Suppressor macrophage treated with lipopolysaccharide for 1 hour (primary cell): ENCODE measurements at places on chromosomes 13 and 19.

- no peak for DNase-seq
These were observed 97.7 kb upstream of the DOCK9 start for GRCh38 chr13:99075268-99076191.

- DNase-seq = no peak
These were observed 59.0 kb downstream of the CCDC70 start for GRCh38 chr13:51920786-51921185.

- DNase-seq = peak; percentile 35
These were observed 98.8 kb downstream of the EPSTI1 start for GRCh38 chr13:42893214-42893671.

DNA sequence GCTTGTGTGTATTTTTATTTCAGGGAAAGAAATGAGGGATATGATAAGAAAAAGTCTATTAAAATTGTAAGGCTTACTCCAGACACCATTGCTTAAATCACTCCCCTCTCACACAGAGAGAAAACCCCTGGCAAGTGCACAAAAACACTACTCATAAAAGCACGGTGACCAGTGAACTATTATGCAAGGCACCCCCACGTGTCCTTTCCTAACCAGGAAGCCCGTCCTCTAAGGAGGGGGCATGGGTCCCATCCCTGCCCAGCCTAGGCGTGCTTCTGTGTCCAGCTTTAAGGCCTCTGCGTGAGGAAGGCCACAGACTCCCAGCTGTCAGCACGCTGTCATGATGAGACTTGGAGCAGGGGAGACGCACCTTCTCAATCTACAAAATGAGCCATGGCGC, 83.5 kb downstream of the SLC7A1 start:
- no peak for DNase-seq

GRCh38 chr19:50932018-50932689, 20.7 kb downstream of the KLK5 start:
- no peak for DNase-seq

DNA sequence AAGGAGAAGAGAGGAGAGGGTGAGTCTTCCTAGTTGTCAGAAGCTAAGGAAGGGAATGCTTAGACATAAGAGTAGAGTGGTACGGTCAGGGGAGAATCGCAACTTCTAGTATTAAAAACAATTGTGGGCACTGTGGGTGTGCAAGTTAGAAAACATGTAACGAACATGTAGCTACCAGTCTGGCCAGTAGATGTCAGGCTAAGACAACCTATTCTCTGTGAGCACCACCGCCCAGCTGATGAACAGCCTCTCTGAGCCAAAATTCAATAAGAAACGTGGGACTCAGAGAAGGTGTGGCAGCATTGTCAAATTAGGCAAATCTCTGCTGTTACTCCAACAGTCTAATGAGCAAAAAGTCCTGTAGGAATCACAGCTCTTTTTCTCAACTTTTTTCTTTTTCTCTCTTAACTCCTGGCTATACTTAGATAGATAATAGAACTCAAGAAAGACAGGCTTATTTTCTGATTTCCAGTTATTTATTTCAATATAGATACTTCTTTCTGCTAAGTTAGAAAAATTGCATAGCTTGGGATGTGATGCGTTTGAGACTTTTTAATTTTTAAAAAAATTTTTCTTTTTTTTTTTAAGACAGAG, 186.2 kb downstream of the USP12 start:
- peak; percentile 90 for DNase-seq

DNA sequence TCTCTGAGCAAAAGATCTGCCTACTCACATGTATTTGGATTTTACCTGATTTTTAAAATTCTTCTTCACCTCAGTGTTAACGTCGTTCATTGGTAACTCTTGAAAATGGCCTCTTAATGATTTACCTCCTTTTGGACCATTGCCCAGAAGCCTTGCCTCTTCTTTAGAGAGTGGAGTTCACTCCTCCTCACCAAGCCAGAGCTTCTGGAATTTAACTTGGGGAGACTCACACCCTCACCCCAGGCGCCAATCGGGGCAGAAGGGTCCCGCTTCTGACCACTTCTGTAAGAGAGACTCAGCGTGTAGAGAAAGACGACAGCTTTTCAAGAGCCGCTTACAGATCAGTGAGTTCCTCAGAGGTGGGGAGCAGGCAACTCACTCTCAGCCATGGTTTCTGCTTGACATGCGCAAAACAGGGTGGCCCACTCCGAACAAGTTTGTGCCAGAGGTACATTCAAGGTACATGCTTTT, 2.7 kb downstream of the PNMA8C start:
- DNase-seq = no peak

GRCh38 chr19:50628146-50628545, 11.5 kb downstream of the SYT3 start:
- peak; percentile 14 for DNase-seq

GRCh38 chr13:95579303-95579702, 26.8 kb downstream of the CLDN10 start:
- no peak for DNase-seq

DNA sequence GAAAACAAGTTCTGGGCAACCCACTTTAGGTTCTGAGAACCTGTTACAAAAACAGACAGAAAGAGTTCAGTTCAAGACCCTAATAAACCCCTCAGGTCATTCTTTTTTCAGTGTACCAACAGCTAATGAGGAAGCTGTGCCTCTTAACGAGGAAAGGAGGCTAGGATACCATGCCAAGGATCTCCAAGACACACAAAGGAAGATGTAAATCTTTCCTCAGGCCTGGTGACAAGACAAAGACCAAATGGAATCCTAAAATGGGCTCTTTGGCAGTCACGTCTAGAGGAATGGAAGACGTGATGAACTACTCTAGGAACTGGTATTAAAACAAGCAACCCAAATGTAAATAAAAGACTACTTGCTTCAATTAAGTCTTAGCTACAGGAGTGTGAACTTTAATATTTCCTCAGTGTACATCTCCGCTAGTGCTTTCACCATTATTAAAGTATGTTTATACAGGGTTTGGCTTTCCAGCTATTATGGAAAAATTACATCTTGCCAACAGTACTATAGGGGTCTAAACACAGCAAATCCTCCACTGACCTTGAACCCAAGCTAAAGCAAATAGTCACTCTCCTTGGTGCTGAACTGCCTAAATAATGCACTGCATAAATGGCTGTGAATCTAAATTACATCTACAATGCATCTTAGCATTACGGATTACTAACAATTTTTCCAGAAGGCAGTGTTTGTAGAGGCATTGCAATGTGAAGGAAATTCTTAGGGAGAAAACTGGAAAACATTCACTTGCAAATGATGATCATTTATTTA, 42.3 kb downstream of the ENOX1 start:
- DNase-seq = no peak

DNA sequence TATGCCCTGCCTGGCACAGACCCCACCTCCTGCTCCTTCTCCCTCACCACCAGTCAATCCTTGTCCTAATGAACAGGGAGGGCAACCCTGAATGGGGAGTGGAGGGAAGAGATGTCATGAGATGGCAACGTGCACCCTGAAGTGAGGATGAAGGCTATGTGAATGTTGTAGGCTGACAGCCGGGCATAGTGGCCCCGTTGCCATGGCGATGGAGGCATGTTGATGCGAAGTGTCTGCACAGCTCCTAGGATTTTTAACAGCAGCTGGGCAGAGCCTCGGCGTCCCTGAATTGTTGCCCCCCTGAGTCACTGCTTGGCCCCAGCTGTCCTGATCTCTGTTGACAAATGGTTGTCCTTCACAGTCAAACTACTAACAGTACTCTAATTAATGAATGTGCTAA, 4.8 kb upstream of the ALOX5AP start:
- no peak for DNase-seq

DNA sequence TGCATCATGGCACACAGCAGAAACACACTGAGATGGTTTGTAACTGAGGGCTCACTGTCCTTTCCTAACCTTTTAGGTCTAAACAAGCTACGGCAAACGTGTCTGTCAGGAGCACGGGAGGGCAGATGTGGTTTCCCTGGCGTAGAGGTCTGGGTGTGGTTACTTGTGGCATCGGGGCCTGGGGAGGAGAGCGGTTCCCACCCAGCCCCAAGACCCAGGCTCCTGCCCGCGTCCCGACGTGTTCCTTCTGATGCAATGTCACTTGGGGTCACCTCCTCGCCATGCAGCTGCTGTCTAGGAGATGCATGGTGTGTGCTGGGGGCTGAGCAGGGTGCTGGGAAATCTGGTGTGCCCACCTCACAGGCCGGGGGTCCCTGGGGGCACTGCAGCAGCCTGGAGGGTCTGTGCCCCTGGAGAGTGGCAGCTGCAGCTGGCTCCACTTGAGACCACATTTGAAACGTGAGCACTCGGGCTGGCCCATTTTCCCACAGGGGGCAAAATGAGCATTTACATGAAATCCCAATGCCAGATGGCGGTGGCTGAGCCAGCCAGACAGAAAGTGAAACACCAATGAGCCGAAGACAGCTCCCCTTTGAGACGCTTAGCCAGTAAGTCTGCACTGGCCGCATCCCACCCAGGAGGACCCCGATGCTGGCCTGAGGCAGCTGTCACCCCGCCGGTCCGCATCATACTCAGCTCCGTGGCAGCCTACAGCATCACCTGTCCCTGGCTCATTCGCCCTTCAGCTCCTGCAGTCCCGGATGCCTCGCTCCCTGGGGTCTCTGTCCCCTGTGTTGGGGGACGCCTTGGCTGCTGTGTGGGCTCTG, 22.3 kb upstream of the MYDGF start:
- no peak for DNase-seq

DNA sequence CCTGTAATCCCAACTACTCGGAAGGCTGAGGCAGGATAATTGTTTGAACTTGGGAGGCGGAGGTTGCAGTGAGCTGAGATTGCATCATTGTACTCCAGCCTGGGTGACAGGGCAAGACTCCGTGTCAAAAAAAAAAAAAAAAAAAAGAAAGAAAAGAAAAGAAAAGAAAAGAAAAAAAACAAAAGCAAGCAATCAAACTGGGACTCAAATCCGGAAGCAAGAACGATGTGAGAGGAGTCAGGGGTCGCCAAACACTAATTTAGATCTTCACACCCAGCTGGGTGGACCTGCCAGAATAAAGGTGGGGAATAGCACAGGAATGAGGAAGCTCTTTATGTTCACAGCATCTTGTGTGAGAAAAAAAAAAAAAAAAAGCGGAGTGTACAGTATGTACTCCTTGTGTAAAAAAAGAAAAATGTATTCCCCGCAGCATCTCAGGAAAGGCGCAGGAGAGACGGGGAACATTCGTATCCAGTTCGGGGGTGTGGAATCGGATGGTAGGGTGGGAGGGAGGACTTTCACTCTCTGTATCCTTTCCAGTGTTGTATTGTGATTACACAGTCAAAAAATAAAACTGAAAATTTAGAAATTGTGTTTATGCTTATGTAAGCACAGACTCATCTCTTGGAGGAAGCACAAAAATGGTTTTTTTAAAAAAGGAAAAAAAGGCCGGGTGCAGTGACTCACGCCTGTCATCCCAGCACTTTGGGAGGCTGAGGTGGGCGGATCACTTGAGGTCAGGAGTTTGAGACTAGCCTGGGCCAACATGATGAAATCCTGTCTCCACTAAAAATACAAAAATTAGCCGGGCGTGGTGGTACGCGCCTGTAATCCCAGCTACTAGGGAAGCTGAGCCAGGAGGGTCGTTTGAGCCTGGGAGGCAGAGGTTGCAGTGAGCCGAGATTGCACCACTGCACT, 7.6 kb downstream of the DNAJB1 start:
- DNase-seq = peak; percentile 98

GRCh38 chr13:114034481-114034891, 60.6 kb upstream of the C13orf46 start:
- peak; percentile 58 for DNase-seq

- peak; percentile 69 for DNase-seq
These were observed 6.0 kb upstream of the BCL3 start for GRCh38 chr19:44742330-44743061.

DNA sequence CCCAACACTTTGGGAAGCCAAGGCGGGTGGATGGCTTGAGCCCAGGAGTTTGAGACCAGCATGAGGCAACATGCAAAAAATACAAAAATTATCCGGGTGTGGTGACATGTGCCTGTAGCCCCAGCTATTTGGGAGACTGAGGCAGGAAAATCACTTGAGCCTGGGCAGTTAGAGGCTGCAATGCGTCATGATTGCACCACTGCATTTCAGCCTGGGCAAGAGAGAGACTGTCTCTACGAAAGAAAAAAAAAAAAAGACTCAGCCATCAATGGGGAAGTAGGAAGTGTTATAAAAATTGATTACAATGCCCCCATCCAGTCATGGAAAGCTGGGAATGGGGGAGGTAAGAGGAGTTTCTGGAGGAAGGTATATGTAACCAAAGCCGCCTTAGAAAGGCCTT, 5.4 kb downstream of the TYK2 start:
- no peak for DNase-seq

DNA sequence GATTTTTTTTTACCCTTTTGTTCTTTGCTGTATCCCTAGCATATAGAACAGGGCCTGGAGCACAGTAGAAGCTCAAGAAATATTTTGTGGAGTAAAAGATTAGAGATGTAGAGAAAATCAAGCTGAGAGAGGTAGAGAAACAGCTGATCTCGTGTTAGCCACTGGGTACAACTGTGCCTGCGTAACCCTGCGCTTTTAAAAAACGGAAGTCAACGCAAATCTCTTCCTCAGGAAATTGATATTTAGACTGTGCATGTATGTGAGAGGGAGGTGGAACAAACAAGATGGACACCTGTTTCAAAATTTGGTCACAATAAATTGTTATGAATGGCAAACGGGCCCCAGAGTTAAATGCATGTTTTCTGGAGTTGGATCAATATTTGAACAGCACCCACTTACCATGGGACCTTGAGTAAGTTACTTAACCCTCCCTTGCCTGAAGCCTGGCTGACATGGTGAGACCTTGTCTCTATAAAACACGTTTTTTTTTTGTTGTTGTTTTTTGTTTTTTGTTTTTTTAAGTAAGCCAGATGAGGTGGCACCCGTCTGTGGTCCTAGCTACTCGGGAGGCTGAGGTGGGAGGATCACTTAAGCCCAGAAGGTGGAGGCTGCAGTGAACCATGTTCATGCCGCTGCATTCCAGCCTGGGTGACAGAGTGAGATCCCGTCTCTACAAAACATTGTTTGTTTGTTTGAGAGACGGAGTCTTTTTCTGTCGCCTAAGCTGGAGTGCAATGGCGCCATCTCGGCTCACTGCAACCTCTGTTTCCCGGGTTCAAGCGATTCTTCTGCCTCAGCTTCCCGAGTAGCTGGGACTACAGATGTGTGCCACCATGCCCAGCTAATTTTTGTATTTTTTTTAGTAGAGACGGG, 3.3 kb upstream of the EPOR start:
- peak; percentile 49 for DNase-seq

GRCh38 chr13:98504371-98504963, 72.4 kb downstream of the STK24 start:
- DNase-seq = no peak

DNA sequence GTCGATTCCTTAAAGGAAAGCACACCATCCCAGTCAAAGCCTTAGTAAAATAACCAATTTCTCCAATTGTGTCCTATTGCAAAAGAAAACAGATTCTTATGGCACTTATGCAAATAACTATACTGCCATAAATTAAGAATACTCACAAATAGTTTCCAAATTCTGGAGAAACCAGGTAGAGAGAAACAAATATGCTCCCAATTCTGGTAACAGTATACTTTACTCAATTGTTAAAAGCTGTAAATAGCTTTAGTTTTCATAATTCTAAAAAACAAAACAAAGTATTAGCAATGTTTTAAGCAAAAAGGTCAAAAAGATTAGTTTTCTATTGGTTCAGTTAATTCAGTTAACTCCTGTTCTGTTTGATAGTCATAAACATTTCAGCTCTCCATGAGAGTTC, 18.2 kb upstream of the UBAC2 start:
- DNase-seq = no peak
